ENCODE measurements at places on chromosomes 1 and 21.

- DNase-seq = no peak
These were observed 71.6 kb upstream of the KCND3 start for GRCh38 chr1:112061056-112061455.

- no peak for DNase-seq
These were observed 42.4 kb downstream of the AKNAD1 start for GRCh38 chr1:108814343-108815125.

DNA sequence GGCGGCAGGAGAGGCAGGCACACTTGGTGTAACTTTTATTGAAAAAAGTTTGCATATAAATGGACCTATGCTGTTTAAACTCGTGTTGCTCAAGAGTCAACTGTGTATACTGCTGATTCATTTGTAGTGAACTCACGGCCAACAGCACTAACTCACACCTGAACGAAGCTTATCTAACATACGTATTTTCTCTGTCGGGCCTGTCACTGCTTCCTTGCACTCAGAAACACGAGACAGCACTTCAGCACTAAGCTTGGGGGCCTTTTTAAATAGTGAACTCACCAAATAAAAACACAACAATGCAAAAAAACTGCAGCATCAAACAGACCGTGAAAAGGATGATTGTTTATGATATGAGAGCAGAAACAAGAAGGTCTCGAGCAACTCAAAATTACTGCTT is 58.9 kb upstream of the NEK2 start:
- DNase-seq = no peak

DNA sequence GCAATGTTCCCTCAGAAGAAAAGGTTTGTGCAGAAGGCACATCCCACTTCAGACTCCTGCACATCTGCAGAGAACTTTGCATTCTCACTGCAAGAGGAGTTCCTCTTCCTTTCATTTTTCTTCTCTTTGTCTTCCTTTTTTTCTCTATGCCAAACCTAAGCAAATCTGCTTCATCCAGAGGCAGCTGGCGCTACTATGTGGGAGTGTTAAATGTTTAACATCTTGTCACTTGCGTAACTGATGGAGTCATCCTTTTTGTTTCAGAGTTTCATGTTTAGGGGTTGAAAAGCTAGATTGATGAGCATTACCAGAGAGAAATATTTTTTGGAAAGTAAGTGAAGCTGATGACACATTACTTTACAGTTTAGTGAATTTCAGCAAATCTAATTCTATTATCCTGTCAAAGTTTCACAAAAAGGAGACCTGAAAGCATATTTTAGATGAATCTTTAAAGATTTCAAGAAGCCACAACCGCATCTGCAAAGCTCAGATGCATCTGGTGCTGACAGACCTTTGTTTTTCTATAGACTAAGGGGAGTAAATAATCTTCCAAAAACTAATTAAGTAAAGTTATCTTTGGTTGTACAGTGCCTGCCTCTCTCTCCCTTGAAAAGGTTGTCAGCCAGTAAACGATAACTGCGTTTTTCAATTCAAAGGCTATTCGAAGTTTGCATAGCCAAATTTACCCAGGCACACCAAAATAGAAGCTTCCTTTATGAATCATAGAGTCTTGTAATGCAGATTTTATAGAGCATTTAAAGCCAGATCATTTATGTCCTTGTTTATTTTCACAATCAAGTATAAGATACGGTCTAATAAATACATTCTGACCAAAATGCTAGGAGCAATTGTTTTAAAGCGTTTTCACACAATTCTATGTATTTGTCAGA is 1.2 kb upstream of the LRRC53 start:
- no peak for DNase-seq

Data from activated CD8-positive, alpha-beta memory T cell treated with anti-CD3 and anti-CD28 coated beads for 4 hours (primary cell).